ENCODE measurements at places on chromosomes 13 and 19.

- H3K27me3 ChIP-seq, result no peaks in the 10 kb centered on the region
- H3K4me3 ChIP-seq, result no peak overlapping the region
- no peaks in the 10 kb centered on the region for H3K36me3 ChIP-seq
- no peak for DNase-seq
- H3K4me1 ChIP-seq, result no peaks in the 10 kb centered on the region
These were observed 58.7 kb upstream of the RGCC start for GRCh38 chr13:41398494-41399170.

DNA sequence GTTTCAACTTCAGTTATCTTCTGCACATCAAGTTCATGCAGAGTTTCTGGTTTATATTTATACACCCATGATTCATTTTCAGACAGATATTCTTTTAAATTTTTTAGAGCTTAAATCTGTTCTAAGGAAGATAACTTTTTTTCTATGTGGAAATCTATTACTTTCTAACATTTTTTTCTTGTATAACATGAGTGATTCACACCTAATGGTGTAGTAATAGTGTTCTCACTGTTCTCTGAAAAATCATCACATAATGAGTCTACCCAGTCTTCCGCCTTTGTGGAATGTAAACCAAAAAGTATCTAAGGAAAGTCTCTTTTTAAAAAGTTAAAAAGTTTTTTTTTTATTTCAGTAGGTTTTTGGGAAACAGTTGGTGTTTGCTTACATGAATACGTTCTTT, 70.8 kb downstream of the FNDC3A start:
- H3K4me1 ChIP-seq, result peaks cover 11% of the 10 kb centered on the region
- no peak overlapping the region for H3K27ac ChIP-seq
- no peaks in the 10 kb centered on the region for H3K27me3 ChIP-seq
- peaks cover 49% of the 10 kb centered on the region for H3K36me3 ChIP-seq
- no peak for DNase-seq

GRCh38 chr13:75299913-75300862, 181.8 kb downstream of the TBC1D4 start:
- no peak overlapping the region for H3K4me3 ChIP-seq
- DNase-seq, result no peak
- peaks cover 2% of the 10 kb centered on the region for H3K36me3 ChIP-seq
- H3K27ac ChIP-seq, result peak overlapping the region; percentile 18
- H3K4me1 ChIP-seq, result peaks cover 45% of the 10 kb centered on the region

DNA sequence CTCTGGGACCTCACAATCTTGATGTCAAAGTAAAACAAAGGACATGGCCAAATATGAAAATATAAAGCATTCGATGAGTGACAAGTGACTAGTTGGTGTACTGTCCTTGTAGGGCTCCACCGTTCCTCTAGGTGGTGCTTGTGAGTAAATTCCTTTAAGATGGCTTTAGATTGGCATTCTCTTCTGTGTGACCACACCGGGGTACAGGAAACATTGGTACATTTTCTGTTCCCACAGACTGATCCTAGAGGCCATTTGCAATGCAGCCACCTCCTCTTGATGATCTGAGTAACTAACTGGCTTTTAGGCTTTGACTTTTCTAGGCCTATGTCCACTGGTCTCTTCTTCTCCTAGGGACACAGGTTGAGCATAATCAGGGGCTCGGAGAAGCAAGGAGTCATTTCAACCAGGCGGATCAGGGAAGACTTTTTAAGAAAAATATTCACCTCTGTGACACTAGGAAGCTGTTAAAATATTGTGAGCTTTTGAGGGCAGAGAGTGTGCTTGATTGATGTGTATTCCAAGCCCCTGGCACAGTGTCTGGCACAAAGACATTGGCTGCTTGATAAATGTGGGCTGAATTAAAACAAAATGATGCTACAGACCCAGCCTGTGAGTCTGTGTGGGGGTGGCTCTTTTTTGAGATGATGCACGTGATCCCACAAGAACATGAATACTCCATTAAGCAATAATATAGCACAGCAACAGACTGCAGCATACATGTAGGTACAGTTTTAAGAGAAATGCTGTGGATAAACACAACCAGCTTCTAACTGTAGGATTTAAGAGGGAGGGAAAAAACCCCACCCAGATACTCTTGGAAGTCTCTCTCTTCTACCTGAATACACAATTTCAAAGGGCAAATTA, 21.0 kb downstream of the EPSTI1 start:
- peaks cover 65% of the 10 kb centered on the region for H3K4me1 ChIP-seq
- peak overlapping the region; percentile 78 for H3K27ac ChIP-seq
- H3K36me3 ChIP-seq, result peaks cover 15% of the 10 kb centered on the region
- no peak for DNase-seq
- no peak overlapping the region for H3K4me3 ChIP-seq
- no peaks in the 10 kb centered on the region for H3K27me3 ChIP-seq

- H3K27me3 ChIP-seq, result peaks cover 30% of the 10 kb centered on the region
- no peak overlapping the region for H3K27ac ChIP-seq
- H3K4me1 ChIP-seq, result peaks cover 26% of the 10 kb centered on the region
- H3K4me3 ChIP-seq, result no peak overlapping the region
These were observed 26.9 kb upstream of the IGFL4 start for GRCh38 chr19:46067691-46068090.

Data from mesothelial cell of epicardium (in vitro differentiated cells).